H1 (cell line): ENCODE measurements at places on chromosomes 4 and X. TPM values are rescaled to one million over a fixed set of nuclear protein-coding genes. Genes with fewer than 3 reads are reported as not detected.

DNA sequence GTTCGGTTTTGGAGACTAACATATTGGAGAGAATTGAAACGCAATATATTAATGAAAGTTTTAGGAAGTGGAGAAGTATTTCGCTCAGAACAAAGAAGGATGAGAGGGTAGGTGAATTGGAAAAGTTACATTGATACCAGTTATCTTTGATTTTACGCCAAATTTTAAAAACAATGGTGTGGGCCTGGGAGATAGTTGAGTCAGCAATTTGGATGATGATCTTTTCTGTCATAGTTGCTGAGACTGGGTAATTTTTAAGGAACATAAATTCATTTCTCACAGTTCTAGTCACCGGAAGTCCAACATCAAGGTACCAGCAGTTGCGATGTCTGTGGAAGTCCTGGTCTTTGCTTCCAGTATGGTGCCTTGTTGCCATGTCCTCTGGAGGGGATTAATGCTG lies 644.8 kb upstream of the LCORL start:
- no peaks in the 10 kb centered on the region for H3K27me3 ChIP-seq
- H3K36me3 ChIP-seq: no peaks in the 10 kb centered on the region

Gene CLIC2
- 0.61 TPM in 1 of 2 replicates, not detected in the other for total RNA-seq

- H3K4me3 ChIP-seq: no peak overlapping the region
- no peak overlapping the region for H3K27ac ChIP-seq
- DNase-seq: no peak
Measured at GRCh38 chr4:7393601-7394575, 40.8 kb downstream of the PSAPL1 start.

DNA sequence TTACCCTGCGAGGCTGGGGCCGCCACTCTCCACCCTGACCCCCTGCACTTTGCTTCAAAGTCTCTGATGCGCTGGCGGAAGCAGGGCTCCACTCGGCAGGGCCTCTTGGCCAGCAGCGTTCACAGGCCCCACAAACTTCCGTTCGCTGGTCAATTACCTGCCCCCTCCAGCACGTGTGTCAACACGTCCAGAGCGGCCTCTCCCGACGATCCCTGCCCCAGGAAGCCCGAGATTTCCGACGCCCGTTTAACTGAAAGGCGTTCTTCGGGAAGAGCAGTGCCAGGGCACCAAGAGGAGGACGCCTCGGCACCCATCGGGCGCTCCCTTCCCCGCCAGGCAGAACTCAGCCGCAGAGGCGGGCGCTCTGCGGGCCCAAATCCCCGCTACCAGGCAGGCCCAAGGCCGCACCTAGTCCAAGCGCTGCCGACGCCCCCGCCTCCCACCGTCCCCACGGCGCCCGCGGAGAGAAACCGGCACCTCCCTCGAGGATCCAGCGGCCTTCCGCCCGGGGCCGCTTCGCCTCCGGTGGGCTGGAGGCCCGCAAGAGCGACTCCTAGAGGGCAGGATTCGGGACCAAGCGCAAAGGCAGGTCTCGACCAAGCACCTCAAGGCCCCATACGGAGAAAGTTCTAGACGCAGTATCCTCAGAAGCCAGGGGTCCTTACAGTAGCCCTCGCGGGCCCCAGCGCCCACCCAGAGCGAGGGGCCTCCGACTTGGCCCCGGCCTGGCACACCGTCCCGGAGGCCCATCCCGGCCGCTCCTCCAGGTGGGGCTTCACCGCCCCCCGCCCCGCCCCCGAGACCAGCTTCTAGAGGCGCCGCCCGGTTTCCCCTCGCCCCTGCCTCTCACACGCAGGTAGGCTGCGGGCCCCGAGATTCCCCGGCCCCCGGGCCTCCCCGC lies 586 bp downstream of the BCAP31 start:
- H3K4me1 ChIP-seq: peaks cover 24% of the 10 kb centered on the region
- no peaks in the 10 kb centered on the region for H3K27me3 ChIP-seq
- peaks cover 14% of the 10 kb centered on the region for H3K36me3 ChIP-seq
- H3K4me3 ChIP-seq: peak overlapping the region; percentile 88
- H3K27ac ChIP-seq: no peak overlapping the region; the same call in 1 of the 2 replicates

Gene CCKAR
- not detected in 2 replicates for total RNA-seq

GRCh38 chr4:6724421-6725111 lies 8.6 kb downstream of the BLOC1S4 start:
- H3K4me3 ChIP-seq: no peak overlapping the region
- H3K27me3 ChIP-seq: no peaks in the 10 kb centered on the region
- DNase-seq: no peak
- H3K4me1 ChIP-seq: peaks cover 3% of the 10 kb centered on the region; the same call in 1 of the 2 replicates
- H3K27ac ChIP-seq: no peak overlapping the region

Gene IL13RA1
- 8.6 and 9.4 TPM in 2 replicates for total RNA-seq

Gene ODAPH
- not detected in 2 replicates for total RNA-seq

GRCh38 chr4:25310803-25311166 lies 1.8 kb upstream of the ZCCHC4 start:
- no peak overlapping the region for H3K4me3 ChIP-seq
- no peaks in the 10 kb centered on the region for H3K4me1 ChIP-seq
- DNase-seq: no peak
- no peaks in the 10 kb centered on the region for H3K27me3 ChIP-seq
- H3K36me3 ChIP-seq: no peaks in the 10 kb centered on the region

- DNase-seq: no peak
- H3K27ac ChIP-seq: no peak overlapping the region; the same call in 1 of the 2 replicates
- H3K27me3 ChIP-seq: no peaks in the 10 kb centered on the region
- no peaks in the 10 kb centered on the region for H3K4me1 ChIP-seq
- no peaks in the 10 kb centered on the region; the same call in 1 of the 2 replicates for H3K36me3 ChIP-seq
Measured at GRCh38 chrX:21840193-21840545, 752 bp downstream of the MBTPS2 start.

GRCh38 chr4:1255151-1255550 lies 6.2 kb upstream of the CTBP1 start:
- H3K27me3 ChIP-seq: no peaks in the 10 kb centered on the region; the same call in 1 of the 2 replicates
- H3K4me1 ChIP-seq: no peaks in the 10 kb centered on the region
- peaks cover 12% of the 10 kb centered on the region; the same call in 1 of the 2 replicates for H3K36me3 ChIP-seq
- H3K4me3 ChIP-seq: no peak overlapping the region
- DNase-seq: no peak

- H3K4me3 ChIP-seq: no peak overlapping the region
- DNase-seq: no peak
- no peak overlapping the region for H3K27ac ChIP-seq
- H3K4me1 ChIP-seq: peaks cover 25% of the 10 kb centered on the region
Measured at GRCh38 chr4:113288696-113289095, 239.2 kb downstream of the ANK2 start.

GRCh38 chr4:47499700-47500099 lies 14.6 kb downstream of the ATP10D start:
- no peak overlapping the region for H3K4me3 ChIP-seq
- DNase-seq: no peak
- no peaks in the 10 kb centered on the region for H3K36me3 ChIP-seq
- H3K27me3 ChIP-seq: no peaks in the 10 kb centered on the region

Gene NWD2
- total RNA-seq: not detected in 2 replicates

GRCh38 chr4:135412213-135412612 lies 1210.6 kb upstream of the PABPC4L start:
- no peaks in the 10 kb centered on the region for H3K36me3 ChIP-seq
- no peak overlapping the region for H3K27ac ChIP-seq
- H3K4me1 ChIP-seq: no peaks in the 10 kb centered on the region
- no peak for DNase-seq

DNA sequence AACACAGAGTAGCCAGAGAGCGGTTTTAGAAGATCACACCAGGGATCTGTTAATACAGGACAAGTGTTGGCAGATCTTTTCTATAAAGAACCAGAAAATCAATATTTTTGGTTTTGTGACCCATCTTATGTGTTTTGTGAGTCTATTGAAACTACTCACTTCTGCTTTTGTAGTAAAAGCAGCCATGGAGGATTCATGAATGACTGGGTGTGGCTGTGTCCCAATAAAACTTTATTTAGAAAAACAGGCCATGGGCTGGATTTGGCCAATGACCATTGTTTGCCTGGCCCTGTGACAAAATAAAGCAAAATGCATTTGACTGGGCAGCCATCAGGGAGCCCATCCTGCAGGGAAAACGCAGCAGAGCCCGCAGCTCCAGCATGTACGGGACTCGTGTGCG lies 99.9 kb upstream of the ADRA2C start:
- DNase-seq: no peak
- H3K36me3 ChIP-seq: no peaks in the 10 kb centered on the region
- H3K27ac ChIP-seq: no peak overlapping the region
- H3K4me3 ChIP-seq: no peak overlapping the region
- no peaks in the 10 kb centered on the region for H3K4me1 ChIP-seq

DNA sequence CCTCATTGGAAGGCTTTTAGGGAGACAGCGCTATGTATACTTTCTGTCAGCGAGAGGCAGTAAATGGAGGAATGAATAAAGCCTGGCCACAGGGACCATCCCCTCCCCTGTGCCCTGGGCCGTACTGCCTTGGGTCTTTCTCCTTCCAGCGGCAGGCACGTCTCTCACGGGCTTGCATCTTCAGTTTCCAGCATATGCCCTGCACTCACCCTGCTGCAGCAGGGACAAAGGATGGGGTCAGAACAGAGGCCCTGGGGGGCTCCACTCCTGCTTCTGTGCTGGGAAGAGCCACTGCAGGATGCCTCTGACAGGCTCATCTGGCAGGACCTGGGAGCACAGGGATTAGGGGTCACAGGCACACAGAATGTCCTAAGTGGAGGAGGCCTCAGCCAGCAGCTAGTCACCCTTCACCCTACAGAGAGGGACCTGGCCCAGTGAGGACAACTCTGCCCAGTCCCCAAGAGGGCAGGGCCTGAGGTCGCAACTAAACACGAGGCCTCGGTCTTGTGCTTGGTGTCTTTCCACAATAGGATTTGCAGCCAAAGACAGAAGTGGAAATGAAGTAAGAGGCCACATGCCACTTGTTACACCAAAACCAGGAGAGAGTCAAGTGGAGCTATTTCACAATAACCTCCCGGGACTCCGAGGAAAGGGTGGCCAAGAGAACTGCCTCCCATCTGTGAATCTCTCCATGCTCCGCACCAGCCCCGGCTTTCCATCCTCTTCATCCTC lies 150.8 kb downstream of the AFAP1 start:
- H3K4me1 ChIP-seq: no peaks in the 10 kb centered on the region
- H3K27me3 ChIP-seq: no peaks in the 10 kb centered on the region
- H3K4me3 ChIP-seq: no peak overlapping the region
- no peak overlapping the region for H3K27ac ChIP-seq
- peaks cover 3% of the 10 kb centered on the region for H3K36me3 ChIP-seq
- DNase-seq: no peak

GRCh38 chr4:74006009-74006476 lies 7.6 kb upstream of the CXCL5 start:
- DNase-seq: no peak
- H3K27me3 ChIP-seq: no peaks in the 10 kb centered on the region
- no peak overlapping the region for H3K27ac ChIP-seq

GRCh38 chr4:147773261-147774184 lies 41.6 kb downstream of the ARHGAP10 start:
- H3K4me3 ChIP-seq: no peak overlapping the region
- no peaks in the 10 kb centered on the region for H3K36me3 ChIP-seq
- no peaks in the 10 kb centered on the region for H3K4me1 ChIP-seq

- no peaks in the 10 kb centered on the region for H3K36me3 ChIP-seq
- no peak overlapping the region for H3K27ac ChIP-seq
- no peaks in the 10 kb centered on the region for H3K4me1 ChIP-seq
- no peaks in the 10 kb centered on the region for H3K27me3 ChIP-seq
- no peak overlapping the region for H3K4me3 ChIP-seq
Measured at GRCh38 chr4:119648398-119648797, 19.8 kb upstream of the PDE5A start.

GRCh38 chr4:7656244-7656800 lies 221.6 kb upstream of the PSAPL1 start:
- DNase-seq: no peak
- peaks cover 13% of the 10 kb centered on the region for H3K4me1 ChIP-seq
- H3K27ac ChIP-seq: no peak overlapping the region
- H3K36me3 ChIP-seq: no peaks in the 10 kb centered on the region
- H3K4me3 ChIP-seq: no peak overlapping the region

Gene PRR27
- total RNA-seq: not detected in 2 replicates

Gene KIF4A
- total RNA-seq: 35.7 and 36.6 TPM in 2 replicates

Gene MAGEA12
- not detected in 2 replicates for total RNA-seq

GRCh38 chr4:108484187-108484586 lies 136.2 kb upstream of the RPL34 start:
- no peak overlapping the region for H3K27ac ChIP-seq
- no peaks in the 10 kb centered on the region for H3K36me3 ChIP-seq
- no peak for DNase-seq
- no peaks in the 10 kb centered on the region for H3K27me3 ChIP-seq
- no peaks in the 10 kb centered on the region for H3K4me1 ChIP-seq
- no peak overlapping the region for H3K4me3 ChIP-seq

DNA sequence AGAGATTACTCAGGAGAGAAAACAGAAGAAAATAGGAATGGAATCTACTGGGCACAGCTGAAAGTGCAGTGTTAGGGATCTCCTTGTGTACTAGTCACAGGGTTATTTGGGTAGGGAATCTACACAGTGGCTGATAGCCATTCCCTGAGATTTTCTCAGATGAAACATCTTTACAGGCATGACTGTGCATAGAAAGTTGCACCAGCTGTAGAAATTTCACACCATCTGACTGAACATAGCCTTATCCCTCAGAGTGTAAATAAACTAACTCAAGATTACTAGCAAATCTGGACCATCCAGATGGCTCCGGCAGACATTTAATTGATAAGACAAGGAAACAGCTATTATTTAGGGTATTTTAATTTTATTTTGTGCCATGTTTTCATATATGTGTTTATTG lies 2053.5 kb upstream of the TENM3 start:
- no peak overlapping the region for H3K27ac ChIP-seq
- no peak for DNase-seq
- no peaks in the 10 kb centered on the region for H3K4me1 ChIP-seq
- H3K27me3 ChIP-seq: no peaks in the 10 kb centered on the region
- H3K4me3 ChIP-seq: no peak overlapping the region
- no peaks in the 10 kb centered on the region for H3K36me3 ChIP-seq

GRCh38 chrX:51456814-51457213 lies 39.6 kb downstream of the NUDT11 start:
- H3K4me3 ChIP-seq: no peak overlapping the region
- H3K4me1 ChIP-seq: no peaks in the 10 kb centered on the region
- no peaks in the 10 kb centered on the region for H3K27me3 ChIP-seq
- DNase-seq: no peak
- no peaks in the 10 kb centered on the region for H3K36me3 ChIP-seq

Gene PASD1
- 0.09 TPM in 1 of 2 replicates, not detected in the other for total RNA-seq

Gene VEGFC
- total RNA-seq: 0.96 and 1.4 TPM in 2 replicates

- no peak overlapping the region for H3K27ac ChIP-seq
- peaks cover 18% of the 10 kb centered on the region for H3K27me3 ChIP-seq
- no peak for DNase-seq
Measured at GRCh38 chr4:81648576-81649275, 177.0 kb upstream of the RASGEF1B start.

GRCh38 chr4:153207567-153207966 lies 3.3 kb downstream of the TRIM2 start:
- peaks cover 35% of the 10 kb centered on the region for H3K4me1 ChIP-seq
- no peaks in the 10 kb centered on the region for H3K27me3 ChIP-seq
- H3K4me3 ChIP-seq: no peak overlapping the region
- DNase-seq: no peak
- no peaks in the 10 kb centered on the region for H3K36me3 ChIP-seq

GRCh38 chrX:134752558-134752957 lies 94.3 kb upstream of the PLAC1 start:
- no peak overlapping the region for H3K4me3 ChIP-seq
- no peaks in the 10 kb centered on the region for H3K4me1 ChIP-seq
- H3K27me3 ChIP-seq: no peaks in the 10 kb centered on the region
- no peaks in the 10 kb centered on the region for H3K36me3 ChIP-seq
- DNase-seq: no peak
- no peak overlapping the region for H3K27ac ChIP-seq

GRCh38 chr4:16598597-16599206 lies 299.7 kb downstream of the LDB2 start:
- no peaks in the 10 kb centered on the region for H3K27me3 ChIP-seq
- H3K4me3 ChIP-seq: no peak overlapping the region
- H3K27ac ChIP-seq: no peak overlapping the region

GRCh38 chrX:51899741-51900140 lies 6.3 kb downstream of the MAGED1 start:
- no peak overlapping the region for H3K4me3 ChIP-seq
- peaks cover 16% of the 10 kb centered on the region for H3K36me3 ChIP-seq
- no peak for DNase-seq
- H3K27ac ChIP-seq: no peak overlapping the region
- no peaks in the 10 kb centered on the region for H3K27me3 ChIP-seq
- no peaks in the 10 kb centered on the region for H3K4me1 ChIP-seq
